ENCODE measurements at places on chromosomes 12 and 14. TPM values are rescaled to one million over a fixed set of nuclear protein-coding genes. Genes with fewer than 3 reads are reported as not detected.

Gene PROX2
- not detected for total RNA-seq

Gene ATF1
- 27.7 TPM for total RNA-seq

Gene DPF3
- 0.54 TPM for total RNA-seq

Gene A2M
- total RNA-seq: 71.5 TPM

Gene DNAH10
- under 0.01 TPM for total RNA-seq

Gene ADCY4
- total RNA-seq: 51.0 TPM

Gene CAPZA3
- total RNA-seq: not detected

Gene TPH2
- not detected for total RNA-seq
